Memory B cell (primary cell): ENCODE measurements at places on chromosomes 12 and 14.
A peak's percentile ranks its signal among the peaks of the same experiment; 100 is the strongest.

DNA sequence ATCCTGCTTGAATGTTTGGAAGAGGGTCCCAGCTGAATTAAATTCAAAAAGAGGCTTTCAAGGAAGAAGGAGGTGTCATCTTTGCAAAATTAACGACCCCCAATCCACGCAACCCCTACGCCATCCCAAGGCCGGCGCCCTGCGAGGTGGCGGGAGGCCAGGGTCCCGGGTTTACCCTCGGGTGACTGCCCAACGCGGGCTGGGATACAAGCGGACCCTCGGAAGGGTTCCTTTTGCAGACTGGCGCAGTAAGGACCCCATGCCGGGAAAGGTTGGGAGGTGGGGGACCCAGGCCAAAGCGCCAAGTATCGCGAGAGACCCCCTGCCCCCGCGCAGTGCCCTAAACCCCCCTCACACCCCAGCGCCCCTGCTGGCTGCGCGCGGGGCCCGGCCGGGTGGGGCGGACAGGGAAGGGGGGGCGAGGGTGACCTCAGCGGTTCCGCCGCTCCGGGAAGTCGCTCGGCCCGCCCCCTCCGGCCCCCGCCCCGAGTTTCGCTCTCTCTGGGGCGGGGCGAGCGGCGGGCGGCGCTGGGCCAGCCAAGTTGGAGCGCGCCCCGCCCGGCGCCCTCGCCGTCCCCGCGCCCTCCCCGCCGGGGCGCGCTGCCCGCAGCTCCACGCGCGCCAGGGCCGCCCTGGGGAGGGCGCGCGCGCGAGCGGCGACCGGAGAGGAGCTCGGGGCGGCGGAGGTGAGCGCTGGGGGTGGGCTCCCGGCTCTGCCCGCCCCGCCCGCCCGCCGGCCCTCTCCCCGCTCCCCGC is 708 bp upstream of the ZBTB42 start:
- DNase-seq: peak; percentile 71

DNA sequence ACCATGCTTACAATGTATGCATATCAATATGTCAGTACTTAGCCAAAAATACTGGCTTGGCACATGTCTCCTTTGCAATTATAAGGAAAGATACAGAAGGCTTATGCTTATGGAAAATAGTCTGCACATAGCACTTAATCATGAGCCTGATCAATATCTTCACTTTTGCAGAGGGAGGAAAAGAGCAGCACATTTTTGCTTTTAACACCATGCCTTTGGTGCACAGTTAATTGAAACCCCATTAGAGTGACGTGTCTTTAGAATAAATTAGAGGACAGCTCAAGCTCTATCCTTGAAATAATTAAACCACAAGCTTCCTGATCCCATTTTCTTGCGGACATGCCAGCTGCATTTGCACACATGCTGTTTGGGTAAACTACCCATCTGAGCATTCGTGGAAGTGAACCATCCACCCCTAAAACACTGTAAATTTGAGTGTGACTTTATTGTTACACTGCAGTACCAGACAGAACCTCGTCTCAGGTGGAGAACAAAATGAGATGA is 839.9 kb upstream of the MGAT4C start:
- DNase-seq: no peak

GRCh38 chr12:119665164-119665929 is 2.6 kb upstream of the PRKAB1 start:
- DNase-seq: no peak

DNA sequence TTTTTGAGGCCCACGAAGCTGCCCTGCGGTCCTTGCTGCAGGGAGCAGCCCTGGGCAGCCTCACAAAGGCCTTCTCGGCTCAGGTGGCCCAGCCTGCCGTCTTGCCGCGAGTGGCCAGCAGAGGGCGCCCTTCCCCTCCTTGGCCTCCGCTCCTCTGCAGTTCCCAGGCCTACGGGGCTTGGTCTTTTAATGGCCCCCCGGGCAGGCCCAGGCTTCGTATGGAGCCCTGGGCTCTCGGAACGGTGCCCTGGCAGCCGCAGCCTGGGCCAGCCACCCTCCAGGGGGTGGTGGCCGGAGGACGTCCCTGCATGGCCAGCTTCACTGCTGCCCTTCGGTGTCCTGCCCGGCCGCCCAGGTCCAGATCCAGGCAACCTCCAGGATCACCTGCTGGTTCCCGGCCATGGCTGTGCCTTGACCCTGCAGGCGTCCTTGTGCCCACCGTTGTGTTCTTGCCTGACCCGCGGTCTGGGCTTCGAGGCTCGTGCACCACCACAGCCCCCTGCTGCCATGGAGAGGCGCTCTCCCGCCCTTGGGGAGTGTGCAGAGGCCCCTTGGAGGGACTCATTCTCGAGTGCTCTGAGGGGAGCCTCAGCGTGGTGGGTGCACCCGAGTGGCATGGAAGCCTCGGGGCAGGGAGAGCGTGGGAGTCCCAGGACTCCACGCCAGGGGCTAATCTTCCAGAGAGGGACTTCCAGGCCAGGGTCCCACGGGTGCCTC is 9.4 kb downstream of the ASPG start:
- peak; percentile 83 for DNase-seq

DNA sequence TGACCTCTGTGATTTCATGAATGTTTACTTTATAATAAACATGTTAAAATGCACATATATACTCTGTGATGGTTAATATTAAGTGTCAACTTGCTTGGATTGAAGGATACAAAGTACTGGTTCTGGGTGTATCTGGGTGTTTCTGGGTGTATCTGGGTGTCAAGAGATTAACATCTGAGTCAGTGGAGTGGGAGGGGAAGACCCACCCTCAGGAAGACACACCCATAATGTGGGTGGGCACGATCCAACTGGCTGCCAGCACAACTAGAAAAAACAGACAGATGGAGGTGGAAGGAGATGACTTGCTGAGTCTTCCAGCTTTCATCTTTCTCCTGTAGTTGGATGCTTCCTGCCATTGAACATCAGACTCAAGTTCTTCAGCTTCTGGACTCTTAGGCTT is 11.9 kb downstream of the NUP37 start:
- DNase-seq: no peak
